ENCODE measurements at places on chromosomes 3 and 15. TPM values are rescaled to one million over a fixed set of nuclear protein-coding genes. Genes with fewer than 3 reads are reported as not detected.

Gene CD200R1
- not detected for total RNA-seq

Gene HTR3E
- not detected for total RNA-seq

Gene PRSS50
- total RNA-seq: not detected

Gene CAND2
- 1.5 TPM for total RNA-seq

Gene FEZF2
- total RNA-seq: not detected

Gene TPRG1
- 0.50 TPM for total RNA-seq

Gene FBXW12
- not detected for total RNA-seq

DNA sequence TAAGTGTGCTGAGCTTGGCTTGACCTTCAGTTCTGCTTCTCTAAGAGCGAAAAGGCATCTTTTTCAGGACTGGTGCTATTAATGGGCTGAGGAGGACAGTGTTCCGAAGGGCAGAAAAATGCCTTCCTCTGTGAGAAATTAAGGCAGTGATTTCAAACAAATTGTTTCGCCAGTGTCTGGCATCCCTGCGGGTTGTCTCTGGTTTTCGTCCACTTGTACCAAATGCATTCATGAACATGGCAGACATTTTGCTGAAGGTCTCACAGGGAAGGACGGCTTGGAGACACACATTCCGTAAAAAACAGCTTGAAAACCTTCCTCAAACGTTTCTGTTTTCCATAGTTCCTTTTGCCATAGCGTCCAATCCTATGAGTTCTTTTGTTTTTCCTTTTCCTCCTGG lies 57.1 kb downstream of the CEMIP start:
- DNase-seq: no peak

- no peak for DNase-seq
These were observed 1.1 kb downstream of the FAM240A start for GRCh38 chr3:46613313-46614005.

- DNase-seq: no peak
These were observed 215.2 kb downstream of the POLQ start for GRCh38 chr3:121330634-121331033.

- DNase-seq: no peak
These were observed 611.7 kb downstream of the ZIC1 start for GRCh38 chr3:148020861-148021260.

GRCh38 chr3:177499779-177500423 lies 302.6 kb upstream of the TBL1XR1 start:
- DNase-seq: no peak

- no peak for DNase-seq
These were observed 397.2 kb downstream of the GAP43 start for GRCh38 chr3:116020495-116020894.

GRCh38 chr3:106839576-106840280 lies 537.5 kb upstream of the CCDC54 start:
- no peak for DNase-seq

- no peak for DNase-seq
These were observed 366.8 kb upstream of the ZNF385D start for GRCh38 chr3:22117751-22118346.

DNA sequence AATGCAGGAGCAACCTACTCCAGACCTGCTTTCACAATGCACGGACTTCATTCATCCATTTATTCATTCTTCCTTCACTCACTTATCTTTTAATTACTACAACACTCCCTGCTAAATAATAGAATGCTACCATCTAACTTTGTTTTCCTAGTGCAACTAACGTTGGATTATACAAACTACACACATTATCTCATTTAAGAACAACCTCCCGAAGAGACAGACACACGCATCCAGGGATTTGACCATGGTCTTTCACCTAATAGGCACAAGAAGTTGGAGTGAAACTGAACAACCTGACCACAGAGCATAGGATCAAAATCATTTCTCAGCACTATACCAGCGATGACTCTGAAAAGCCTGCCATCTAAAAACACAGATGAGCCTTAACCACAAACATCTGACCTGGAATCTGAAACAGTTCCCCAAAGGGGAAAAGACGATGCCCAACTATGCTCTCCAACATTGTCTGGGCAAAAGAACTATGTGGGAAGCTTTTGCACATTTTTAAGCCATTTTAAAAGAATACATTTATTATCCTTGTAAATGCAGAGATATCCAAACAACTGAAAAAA lies 21.0 kb downstream of the ZNF385D start:
- no peak for DNase-seq

GRCh38 chr3:107218864-107219269 lies 158.4 kb upstream of the CCDC54 start:
- no peak for DNase-seq

DNA sequence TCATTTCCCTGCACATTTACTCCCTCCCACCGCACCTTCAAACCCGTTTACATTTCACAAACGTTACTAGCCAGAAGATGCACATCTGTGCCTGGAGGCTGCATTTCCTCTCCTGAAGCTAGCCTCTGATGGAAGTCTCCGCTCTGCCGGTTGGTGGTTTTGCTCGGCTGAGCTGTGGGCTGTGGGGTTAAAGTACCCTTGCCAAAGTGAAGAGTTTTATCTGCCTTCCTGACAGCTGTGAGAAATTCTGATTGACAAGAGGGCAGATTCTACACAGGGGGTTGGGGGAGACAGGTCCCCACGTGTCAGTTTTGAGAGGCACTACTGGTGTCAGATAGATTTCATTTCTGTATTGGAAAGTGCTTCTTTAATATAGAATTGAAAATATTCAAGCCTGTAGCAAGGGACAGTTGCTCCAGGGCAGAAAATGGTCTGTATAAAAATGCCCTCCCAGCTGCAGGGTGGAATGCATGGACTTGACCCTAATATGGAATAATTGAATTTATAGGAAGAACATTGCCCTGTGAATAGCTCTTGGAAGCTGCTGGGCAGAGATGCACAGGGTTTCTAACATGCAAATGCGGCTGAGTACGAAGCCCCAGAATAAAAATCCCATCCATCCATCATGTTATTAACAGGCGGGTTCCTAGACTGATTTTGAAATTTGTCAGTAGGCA lies 201.1 kb upstream of the RGMA start:
- peak; percentile 14 for DNase-seq

DNA sequence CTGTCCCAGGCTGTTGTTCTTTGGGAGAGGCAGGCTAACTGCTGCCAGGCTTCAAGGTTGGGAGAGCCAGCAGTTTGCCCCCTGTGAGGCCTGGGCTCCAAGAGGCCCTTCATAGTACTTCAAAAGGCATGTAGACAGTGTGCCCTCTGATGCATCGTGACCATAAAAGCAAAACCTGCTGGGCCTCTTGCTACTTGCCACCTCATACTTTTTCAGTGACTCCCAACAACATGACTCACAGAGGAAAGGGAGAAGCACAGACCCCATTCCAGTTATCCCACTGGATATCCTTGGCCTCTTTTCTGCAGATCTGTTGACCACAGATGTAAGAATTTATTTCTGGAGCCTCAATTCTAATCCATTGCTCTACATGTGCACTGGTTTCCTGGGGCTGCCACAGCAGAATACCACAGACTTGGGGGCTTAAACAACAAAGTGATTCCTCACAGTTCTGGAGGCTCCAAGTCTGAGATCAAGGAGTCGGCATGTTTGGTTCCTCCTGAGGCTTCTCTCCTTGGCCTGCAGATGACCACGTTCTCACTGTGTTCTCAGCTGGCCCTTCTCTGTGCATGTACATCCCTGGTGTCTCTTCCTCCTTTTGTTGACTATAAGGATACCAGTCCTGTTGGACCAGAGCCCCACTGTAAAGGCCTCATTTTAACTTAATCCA lies 8.9 kb upstream of the NSMCE3 start:
- peak; percentile 61 for DNase-seq

DNA sequence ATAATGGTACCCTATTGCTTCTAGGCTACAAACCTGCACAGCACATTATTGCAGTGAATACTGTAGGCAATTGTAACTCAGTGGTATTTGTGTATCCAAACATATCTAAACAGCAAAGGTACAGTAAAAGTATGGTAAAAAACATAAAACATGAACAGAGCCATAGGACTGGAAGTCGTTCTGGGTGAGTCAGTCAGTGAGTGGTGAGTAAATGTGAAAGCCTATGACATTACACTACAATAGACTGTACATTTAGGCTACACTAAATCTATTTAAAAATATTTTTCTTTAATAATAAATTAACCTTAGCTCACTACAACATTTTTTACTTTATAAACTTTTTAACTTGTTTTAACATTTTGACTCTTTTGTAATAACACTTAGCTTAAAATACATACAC lies 21.3 kb downstream of the RAB6B start:
- no peak for DNase-seq

DNA sequence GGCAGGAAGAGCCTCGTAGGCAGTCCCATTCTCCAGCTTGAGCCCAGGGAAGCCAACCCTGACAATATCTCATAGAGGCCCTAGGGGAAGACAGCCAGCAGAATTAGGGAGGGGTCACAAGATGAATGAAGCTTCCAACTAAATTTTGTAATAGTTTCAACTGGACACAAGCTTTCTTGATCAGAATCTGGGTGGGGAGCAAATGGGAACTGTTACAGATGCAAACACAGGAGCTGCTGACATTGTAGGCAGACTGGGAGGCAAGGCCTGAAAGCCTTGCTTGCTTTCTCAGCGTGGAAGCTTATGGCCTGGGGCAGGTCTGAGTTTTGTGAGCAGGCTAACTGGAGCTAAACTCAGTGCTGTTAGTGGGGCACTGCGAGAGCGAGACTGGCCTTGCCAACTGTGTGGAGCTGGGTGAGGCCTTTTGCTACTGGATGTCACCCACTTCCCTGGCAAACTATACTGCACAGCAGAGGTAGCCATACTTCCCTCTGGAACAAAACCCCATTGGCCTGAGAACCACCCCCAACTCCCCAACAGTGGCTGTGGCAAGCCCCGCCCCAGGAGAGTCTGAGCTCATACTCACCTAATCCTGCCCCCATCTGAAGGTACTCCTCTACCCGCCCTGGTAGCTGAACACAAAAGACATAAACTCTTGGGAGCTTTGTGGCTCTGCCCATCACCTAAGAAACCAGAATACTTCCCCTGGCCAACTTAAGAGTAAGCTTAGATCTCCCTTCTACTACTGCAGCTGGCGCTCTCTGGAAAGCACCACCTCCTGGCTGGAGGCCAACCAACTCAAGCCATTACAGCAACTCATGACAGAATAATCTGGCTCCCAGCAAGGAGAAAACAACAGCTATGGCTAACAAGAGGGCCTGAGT lies 42.9 kb downstream of the CFAP20DC start:
- no peak for DNase-seq

GRCh38 chr3:143552851-143553250 lies 295.4 kb downstream of the SLC9A9 start:
- DNase-seq: no peak

GRCh38 chr3:141392416-141392815 lies 24.1 kb downstream of the ZBTB38 start:
- no peak for DNase-seq

DNA sequence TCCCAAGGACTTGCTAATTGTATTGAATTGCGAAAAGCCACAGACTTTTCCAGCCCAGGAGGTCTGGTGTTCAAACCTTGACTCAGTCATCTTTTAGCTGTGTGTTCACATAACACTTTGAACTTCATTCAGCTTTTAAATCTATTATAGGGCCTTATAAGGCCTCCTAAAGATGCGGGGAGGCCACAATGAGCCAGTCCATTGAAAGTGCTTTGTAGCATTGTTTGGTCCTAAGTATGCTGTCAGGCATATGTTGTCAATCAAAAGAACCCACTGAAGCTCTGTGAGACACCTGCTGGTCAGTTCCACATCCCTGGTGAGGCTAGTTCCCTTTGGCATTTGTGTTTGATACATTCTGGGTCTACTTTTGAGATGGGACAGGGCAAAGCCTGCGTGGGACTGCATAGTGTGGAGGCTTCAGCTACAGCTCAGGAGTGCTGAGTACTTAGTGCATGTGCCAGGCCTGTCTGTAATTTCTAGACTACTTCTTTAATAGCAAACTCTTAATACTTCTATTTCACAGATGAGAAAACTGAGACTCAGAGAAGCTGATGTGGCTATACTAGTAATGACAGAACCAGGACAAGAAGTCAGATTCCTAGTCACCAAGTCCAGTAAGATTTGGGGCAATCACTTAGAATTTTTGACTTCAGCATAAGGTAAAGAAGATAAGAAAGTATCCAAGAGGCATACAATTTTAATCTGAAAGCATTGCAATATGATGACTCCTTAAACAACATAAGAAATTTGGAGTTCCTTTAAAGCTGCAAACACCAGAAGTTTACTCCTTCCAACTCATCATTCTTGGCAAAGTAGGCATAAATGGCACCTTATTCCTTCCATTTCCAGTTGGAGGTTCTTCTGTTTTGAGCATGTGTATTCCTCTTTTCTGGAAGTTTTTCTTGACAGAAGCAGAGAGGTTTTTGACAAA lies 213.0 kb downstream of the PDCD6IP start:
- DNase-seq: peak; percentile 64

GRCh38 chr3:42632146-42632545 lies 21.4 kb upstream of the ZBTB47 start:
- no peak for DNase-seq

DNA sequence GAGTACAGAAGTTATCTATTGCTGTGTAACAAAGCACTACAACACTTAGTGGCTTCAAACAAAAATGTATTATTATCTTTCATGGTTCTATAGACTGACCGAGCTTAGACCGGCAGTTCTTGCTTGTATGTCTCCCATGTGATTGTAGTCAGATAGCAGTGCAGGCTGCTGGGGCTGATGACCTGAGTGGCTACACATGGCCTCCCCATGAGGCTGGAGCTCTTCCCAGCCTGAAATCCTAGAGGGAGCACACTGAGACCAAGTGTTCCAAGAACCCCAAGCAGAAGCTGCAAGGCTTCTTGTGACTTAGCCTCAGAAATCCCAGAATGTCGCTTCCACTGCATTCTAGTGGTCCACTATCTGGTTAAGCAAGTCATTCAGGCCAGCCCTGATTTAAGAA lies 141.2 kb upstream of the TLE3 start:
- DNase-seq: no peak

DNA sequence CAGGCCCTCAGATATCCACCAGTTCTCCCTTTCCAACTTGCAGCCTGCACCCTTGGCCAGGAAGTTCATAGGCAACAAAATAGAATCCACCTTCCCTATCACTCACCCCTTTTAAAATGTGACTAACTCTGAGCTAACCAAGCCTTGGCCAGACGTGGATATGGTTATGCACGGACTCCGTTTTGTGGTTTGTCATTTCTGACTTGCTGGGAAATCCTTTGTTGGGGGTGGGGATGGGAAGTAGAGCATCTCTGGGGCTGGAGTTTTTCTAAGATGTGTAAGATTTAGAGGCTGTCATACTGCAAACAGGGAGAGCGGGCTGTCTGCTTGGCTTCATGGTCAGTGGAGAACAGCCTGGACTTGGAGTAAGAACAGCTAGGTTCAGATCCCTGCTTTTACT lies 62.6 kb downstream of the SMAD3 start:
- DNase-seq: peak; percentile 90

DNA sequence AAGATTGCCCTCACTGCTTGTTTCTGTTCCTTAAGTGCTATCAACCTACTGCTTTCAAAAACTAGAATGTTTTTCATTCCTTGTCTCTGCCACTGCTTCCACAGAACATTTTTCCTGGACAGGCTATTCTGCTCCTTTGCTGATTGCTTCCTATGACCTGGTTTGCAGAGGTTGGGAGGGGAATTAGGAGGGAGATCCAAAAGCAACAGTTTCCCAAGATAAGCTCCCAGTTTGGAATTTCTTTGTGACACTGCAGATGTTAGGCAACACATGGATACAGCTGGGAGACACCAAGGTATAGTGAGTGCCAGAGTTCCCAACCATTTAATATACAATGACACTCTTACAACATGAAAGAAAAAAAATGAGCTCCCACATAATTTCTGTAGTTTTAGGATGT lies 1036.5 kb downstream of the ROBO2 start:
- DNase-seq: no peak
